ENCODE measurements at places on chromosomes 16 and 17. TPM values are rescaled to one million over a fixed set of nuclear protein-coding genes. Genes with fewer than 3 reads are reported as not detected.

DNA sequence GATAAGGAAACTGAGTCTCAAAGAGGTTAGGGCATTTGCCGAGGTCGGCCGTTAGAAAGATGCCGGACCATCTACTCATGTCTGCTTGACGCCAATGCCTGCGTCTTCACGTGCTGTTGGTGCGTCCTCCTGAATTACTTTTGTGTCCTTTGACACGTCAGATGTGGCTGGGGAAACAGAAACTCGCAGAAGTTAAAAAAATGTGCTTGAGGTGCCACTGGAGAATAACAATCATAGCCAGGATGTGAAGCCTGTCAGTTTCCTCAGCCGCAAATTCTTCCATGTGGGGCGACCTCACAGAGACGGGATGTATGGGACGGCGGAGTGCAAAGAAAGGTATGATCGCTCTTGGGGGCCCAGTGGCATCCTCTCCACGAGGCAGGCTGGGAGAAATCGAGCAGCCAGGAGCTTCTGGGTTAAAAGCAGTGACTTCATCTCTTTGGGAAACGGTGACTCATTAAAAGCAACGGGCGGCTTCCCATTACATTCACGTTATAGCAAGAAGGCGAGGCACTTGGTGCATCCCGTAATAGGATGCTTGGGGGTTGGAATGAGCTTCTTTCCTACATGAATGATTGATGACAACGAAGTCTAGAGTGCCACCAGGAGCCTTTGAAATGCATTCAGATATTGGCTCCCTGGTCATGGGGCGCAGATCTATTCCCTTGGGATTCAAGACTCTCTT, 67.8 kb downstream of the BMERB1 start:
- no peak overlapping the region for H3K4me3 ChIP-seq
- DNase-seq = no peak
- H3K4me1 ChIP-seq = peaks cover 6% of the 10 kb centered on the region
- no peaks in the 10 kb centered on the region for H3K27me3 ChIP-seq
- no peak overlapping the region for H3K27ac ChIP-seq
- H3K36me3 ChIP-seq = no peaks in the 10 kb centered on the region

GRCh38 chr17:13537167-13537731, 64.5 kb downstream of the HS3ST3A1 start:
- H3K36me3 ChIP-seq = no peaks in the 10 kb centered on the region
- no peaks in the 10 kb centered on the region for H3K4me1 ChIP-seq
- no peak overlapping the region for H3K27ac ChIP-seq

- H3K27me3 ChIP-seq = no peaks in the 10 kb centered on the region
- no peak overlapping the region for H3K4me3 ChIP-seq
- no peaks in the 10 kb centered on the region for H3K36me3 ChIP-seq
- no peak overlapping the region for H3K27ac ChIP-seq
- no peak for DNase-seq
- no peaks in the 10 kb centered on the region for H3K4me1 ChIP-seq
Observed at GRCh38 chr17:73420897-73421296, 109.1 kb upstream of the CDC42EP4 start.

DNA sequence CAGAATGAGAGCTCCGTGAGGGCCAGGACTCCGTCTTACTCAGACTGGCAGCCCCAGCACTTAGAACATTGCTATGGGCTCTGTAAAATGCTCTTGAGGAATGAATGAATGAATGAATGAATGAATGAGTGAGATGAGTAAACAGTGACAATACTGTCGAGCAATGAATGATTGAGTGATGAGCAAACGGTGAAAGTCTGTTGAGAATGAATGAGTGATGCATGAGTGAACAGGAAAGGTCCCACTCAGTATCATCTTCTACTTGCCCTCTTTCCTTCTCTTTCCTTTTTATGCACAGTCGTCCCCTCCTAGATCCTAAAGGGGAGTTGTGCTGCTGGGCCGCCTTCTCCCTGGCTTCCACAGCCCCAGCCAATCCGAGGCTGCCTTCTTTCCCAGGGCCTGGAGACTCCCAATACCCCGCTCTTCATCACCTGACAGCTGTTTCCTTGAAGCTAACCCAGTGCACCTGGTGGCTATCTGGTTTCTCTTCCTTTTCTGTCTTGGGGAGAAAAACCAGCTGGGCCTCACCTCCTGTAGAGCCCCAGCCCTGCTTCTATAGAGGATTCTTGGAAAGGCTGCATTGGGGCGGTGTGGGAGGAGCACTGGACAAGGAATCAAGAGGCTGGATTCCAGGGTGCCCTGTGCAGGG, 32.7 kb upstream of the CACNG1 start:
- no peaks in the 10 kb centered on the region for H3K36me3 ChIP-seq
- no peak overlapping the region for H3K27ac ChIP-seq
- DNase-seq = no peak

DNA sequence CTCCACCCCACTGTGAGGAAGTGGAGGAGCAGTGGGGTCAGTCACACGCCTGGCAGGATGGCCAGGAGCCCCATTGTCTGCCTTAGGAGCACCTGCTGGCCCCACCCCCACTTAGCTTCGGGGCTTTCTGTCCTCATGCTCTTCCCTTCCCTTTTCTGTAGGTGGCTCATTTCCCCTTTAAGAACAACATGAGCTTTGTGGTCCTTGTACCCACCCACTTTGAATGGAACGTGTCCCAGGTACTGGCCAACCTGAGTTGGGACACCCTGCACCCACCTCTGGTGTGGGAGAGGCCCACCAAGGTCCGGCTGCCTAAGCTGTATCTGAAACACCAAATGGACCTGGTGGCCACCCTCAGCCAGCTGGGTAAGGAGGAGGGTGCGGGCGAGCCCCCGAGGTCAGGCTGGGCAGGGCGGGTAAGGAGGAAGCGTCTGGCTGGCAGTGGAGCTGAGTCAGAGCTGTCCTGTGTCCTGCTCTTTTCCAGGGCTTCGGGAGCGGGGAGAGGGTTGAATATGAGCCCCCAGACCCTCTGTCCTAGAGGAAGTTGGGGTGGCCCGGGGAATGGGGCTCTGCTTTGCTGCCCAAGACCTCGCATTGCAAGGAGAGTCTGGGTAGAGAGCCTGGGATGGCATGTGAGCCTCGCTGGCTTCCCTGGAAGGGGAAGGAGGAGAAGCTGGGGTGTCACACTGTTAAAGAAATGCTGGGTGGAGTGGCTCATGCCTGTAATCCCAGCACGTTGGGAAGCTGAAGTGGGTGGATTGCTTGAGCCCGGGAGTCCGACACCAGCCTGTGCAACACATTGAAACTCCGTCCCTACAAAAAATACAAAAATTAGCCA, 9.2 kb upstream of the SERPINF1 start:
- H3K4me1 ChIP-seq = no peaks in the 10 kb centered on the region
- H3K27me3 ChIP-seq = no peaks in the 10 kb centered on the region
- no peak overlapping the region for H3K4me3 ChIP-seq
- H3K36me3 ChIP-seq = no peaks in the 10 kb centered on the region
- H3K27ac ChIP-seq = no peak overlapping the region
- no peak for DNase-seq

GFAP gene
- total RNA-seq = not detected

UTS2R gene
- total RNA-seq = not detected

Data from activated naive CD4-positive, alpha-beta T cell treated with anti-CD3 and anti-CD28 coated beads for 36 hours (primary cell).